ENCODE measurements at places on chromosomes 4 and X.

DNA sequence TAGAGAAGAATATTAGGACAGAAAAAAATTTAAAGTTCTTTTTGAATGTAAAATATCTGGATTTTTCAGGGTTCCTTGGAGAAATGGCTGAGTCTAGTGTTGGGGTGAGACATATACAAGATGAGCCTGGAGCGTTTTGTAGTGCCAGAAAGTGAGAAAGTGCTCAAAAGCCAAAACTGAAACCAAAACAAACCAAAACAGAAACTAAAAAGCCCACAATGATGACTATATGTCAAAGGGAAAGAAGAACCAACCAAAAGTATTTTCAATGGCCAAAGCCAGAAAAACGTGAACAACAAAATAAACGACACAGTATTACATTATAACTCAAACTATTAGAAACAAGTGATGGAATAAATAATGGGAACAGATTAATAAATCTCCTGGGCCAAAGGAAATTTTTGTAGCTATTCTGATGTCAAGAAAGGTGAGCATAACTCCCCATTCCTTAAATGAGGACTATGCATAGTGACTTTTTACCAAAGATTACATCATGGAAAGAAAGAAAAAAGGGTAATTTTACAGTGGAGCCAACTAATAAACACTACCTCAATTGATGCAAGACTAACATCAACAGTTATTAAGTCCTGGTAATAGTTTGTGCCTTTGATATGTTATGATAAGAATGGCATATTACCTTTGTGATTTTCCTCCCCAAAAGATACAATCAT lies 1137.6 kb downstream of the C4orf33 start:
- peak; percentile 30 for DNase-seq

GRCh38 chr4:152666946-152667345 lies 12.9 kb downstream of the TMEM154 start:
- no peak for DNase-seq

GRCh38 chr4:55547466-55547770 lies 709 bp upstream of the CLOCK start:
- no peak for DNase-seq

- DNase-seq, result no peak
These were observed 92.2 kb downstream of the ADGRL3 start for GRCh38 chr4:61292322-61292721.

- DNase-seq, result no peak
These were observed 74.8 kb upstream of the SLC34A2 start for GRCh38 chr4:25580633-25581467.

GRCh38 chrX:48278958-48279357 lies 23.8 kb downstream of the SSX1 start:
- DNase-seq, result peak; percentile 46

DNA sequence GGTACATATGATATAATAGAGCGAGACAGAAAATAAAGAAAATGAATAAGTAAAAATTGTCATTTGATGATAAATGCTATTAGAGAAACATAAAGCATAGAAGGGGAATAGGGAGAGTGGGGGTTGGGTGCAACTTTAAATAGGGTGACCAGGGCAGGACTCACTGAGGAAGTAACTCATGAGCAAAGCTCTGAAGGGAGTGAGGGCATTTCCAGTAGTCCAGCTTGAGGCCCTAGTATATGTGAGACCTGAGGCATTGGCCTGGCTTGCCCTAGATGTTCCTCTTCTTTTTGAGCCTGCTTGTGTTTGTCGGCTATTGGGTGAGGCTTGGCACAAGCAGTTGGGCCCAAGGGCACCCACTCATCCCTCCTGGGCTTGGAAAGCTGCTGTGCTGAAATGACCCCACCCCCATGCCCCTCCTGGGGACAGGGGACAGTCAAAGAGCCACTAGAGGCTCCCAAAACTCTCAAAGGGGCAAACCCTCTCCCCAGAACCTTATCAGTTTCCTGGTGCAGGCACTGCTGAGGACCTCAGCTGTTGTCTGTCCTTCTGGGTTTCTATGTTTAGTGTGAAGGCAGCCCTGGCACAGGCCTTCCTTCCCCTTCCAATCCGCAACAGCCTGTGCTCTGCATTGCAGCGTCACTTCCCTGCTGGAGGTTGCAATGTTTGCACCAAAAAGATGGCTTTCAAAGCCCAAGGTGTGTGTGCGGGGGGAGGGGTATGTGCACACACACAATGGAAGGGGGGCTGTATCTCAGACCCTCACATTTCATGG lies 40.1 kb downstream of the APLN start:
- no peak for DNase-seq

DNA sequence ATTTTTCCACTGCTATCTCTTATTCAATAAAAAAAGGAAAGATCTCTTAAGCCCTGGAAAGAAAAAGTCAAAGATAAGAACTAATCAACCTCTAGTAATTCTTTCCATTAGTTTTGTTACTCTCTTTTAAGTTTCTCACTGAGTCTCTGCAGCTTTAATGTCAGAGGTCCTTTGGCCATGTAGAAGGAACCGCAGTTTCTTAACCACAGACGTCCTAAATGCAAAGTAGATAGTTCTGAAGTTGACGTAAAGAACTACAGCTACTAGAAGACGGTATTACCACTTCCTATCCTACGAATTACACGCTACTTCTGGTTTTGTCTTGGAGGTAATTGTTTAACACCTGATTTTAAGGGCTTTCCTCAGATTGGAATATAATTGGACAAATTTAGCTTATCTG lies 325.9 kb downstream of the ANKRD50 start:
- DNase-seq, result no peak

DNA sequence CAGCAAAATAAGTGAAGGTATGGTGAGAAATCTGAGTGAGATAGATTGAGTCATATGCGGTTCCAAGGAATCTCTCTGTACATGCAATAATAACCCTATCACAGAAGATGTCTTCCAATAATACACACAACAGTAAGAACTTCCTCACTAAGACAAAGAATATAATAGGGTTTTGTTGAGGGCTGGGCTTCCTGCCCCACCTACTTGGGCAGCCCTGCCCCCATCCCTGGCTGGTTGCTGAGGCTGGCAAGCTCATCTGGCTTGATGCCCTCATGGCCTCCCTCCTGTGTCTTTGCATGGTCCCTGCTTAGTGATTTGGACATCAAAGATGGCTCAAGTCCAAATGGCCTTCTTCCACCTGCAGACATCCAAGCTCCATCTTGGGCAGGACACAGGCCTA lies 2.7 kb downstream of the GEMIN8 start:
- peak; percentile 23 for DNase-seq

DNA sequence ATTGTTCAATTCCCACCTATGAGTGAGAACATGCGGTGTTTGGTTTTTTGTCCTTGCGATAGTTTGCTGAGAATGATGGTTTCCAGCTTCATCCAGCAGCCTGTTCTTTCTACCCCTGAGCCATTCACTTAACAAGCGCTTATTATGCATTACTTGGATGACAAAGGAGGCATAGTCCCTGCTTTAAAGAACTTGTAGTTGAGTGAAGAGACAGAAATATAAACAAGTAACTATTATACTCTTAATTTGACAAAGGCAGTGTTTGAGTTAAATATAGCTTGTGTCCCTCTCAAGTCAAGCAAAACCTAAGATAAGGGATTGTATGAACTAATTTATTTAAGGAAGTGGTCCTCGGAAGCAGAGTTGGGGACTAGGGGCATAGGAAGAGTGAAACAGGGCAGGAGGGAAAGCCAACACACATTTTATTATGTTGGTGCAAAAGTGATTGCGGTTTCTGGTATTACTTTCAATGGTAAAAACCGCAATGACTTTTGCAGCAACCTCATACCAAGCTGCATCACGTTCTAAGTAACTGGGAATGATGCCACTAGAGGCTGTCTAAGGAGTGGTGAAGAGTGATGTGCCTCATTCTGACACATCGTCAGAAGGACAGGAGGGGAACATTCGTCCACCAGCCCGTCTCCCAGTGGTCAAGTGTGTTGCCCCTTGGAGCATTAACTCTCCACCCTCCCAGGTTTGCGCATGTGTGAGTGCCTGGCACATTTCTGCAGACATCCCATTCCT lies 41.8 kb downstream of the QDPR start:
- peak; percentile 78 for DNase-seq

- DNase-seq, result no peak
These were observed 322.4 kb upstream of the CPEB2 start for GRCh38 chr4:14679906-14680305.

DNA sequence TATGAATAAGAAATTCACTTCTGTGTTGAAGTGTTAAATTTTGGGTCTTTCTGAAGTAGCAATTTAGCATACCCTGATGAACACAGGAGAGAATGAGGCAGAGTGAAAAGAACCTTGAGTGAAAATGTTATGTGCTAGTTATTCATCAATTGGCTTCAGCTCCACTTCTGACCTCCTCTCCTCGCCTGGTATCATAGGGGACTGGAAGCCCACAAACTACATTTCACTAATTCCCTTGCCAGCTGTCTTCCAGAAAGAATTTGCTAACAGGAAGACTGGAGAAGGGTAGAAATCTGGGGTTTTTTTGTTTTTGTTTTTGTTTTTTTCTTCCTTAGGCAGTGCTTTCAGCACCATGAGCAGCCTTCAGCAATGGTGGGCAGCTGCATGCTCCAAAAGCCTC lies 5.5 kb upstream of the DAPP1 start:
- DNase-seq, result no peak

DNA sequence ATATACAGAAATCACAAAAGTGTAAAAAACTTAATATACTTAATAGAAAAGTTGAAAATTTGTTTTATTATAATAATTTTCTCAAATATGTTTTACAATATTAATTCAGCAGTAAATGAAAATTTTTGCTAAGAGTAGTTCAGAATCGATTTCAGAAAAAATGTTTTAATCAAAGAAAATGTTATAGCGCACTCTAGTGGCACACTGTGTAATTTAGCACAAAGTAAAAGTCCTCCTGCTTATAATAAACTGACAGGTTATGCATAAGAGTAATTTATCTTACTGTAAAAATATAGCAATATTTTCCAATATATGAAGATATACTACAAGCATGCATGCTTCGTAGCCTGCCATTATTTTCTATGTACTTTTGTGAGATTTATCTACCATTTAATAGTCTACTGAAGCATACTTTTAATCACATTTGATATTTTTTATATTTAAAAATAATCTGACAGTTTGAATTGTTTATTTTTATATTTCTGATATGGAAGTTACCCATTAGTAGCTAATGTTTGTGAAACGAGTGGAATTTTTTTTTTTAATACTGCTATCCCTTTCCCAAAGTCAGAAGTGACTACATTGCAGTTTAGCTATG lies 217.9 kb upstream of the KLHL4 start:
- DNase-seq, result peak; percentile 6

DNA sequence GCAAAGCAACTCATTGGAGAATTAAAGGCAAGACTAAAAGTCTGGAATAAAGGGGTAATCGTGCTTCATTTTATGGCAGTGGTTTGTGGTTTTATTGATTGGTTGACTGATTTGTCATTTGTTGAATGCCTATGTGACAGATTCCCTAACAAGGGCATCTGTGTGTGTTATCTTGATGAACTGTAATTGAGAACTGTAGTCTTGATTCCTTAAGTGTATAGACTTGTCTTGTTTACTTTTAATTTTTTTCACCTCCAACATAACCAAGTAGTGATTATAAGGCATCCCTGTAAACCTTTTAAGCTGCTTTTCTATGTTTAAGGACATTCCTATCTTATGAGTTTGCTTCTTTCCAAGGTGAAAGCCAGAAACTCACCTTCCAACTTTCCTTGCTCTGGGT lies 216.0 kb upstream of the TAPT1 start:
- peak; percentile 59 for DNase-seq

DNA sequence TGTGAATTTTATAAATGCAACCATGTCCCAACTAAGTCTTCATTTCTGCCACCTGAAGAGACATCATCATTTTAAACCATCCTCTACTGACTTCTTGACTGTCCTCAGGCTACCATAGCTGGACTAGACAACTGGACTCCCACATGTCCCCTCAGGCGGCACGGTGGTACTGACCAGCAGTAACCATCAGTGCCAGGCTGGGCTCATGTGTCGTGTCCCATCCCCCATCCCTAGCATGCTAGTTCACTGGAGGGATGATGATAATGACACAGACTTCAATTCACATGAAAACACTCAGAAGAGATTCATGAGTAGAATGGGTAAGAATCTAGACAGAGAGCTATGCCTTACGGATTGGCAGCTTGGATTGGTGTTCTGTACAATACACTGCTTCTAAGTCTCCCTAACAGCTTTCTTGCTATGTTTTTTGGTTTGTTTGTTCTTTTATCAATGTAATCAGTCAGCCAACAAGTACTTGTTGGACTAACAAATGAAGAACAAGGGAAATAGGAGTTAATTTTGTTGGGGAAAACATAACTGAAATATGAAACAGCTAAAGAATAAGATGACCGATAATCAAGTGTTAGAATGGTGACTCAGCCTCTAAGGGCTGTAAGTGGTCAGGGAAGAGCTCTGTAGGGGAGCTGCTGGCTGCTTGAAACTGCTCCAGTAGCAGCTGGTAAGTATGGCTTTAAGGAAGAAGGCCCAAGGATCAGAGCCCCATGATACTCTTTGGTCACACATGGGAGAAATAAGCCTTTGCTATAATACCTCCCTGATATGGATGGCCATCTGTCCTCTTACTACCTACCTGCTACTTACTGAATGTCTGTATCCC lies 10.3 kb downstream of the ZDHHC9 start:
- DNase-seq, result peak; percentile 77

GRCh38 chrX:112662559-112663427 lies 16.9 kb downstream of the LHFPL1 start:
- peak; percentile 33 for DNase-seq

DNA sequence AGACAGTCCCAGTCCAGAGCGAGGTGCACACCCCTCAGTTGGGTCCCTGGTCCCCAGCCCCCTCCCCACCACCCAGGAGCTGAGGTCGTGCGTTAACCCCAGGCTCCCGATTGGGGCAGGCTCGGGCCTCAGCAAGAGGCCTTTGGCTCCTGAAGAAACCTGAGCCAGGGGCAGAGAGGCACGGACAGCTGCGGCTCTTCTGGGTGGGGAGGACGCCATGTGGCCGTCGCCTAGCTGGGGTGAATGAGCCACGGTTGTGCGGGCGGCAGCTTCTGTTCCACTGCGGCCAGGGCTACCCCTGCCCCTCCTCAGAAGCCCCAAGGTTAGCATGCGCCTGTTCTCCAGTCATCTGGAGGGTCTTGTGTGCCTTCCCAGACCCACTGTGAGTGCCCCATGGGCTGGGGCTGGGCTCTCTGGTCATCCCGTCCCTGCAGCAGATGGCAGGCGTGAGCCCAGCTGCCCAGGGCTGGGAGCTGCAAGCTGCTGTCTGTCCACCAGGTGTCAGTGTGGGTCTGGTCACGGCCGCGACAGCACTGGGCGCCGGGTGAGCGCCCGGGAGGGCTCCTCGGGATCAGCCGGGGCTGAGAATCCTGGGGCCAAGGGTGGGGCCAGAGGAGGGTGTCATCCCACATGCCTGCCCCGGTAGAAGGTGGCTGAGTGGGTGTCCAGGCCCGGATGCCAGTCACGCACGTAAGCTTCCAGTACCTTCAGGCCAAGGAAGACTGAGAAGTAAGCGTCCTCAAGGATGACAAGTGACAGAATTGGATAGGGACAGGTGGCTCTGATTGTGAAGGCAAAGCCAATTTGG lies 21.9 kb downstream of the ATP2B3 start:
- peak; percentile 65 for DNase-seq

DNA sequence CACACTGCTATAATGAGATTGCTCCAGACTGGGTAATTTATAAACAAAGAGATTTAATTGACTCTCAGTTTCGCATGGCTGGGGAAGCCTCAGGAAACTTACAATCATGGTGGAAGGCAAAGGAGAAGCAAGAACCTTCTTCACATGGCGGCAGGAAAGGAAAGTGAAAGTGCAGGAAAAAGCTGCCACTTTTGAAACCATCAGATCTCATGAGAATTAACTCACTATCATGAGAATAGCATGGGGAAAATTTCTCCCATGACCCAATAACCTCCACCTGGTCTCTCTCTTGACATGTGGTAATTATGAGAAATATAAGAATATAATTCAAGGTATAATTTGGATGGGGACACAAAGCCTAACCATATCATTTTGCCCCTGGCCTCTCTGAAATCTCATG lies 884.2 kb downstream of the GLUD2 start:
- DNase-seq, result no peak

- DNase-seq, result no peak
These were observed 207.3 kb upstream of the CENPE start for GRCh38 chr4:103405415-103405814.

Measured in M059J (cell line).